Activated CD8-positive, alpha-beta memory T cell treated with anti-CD3 and anti-CD28 coated beads for 4 hours (primary cell): ENCODE measurements at places on chromosomes 1 and 21.

DNA sequence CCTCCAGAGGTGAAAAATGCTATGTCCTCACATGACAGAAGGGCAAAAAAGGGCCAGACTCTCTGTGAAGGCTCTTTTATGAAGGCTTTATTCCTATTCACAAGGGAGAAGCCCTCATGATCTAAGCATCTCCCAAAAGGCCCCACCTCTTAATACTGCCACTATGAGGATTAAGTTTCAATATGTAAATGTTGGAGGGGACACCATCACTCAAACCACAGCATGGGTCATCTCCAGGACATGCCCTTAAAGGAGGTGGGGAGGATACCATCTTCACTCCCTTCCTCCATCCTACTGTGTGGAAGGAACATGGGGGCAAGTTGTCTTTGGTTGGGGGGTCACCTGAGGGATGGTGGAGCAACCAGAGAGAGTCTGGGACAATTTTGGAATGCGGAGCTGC is 170.1 kb downstream of the TRIM33 start:
- no peak for DNase-seq

DNA sequence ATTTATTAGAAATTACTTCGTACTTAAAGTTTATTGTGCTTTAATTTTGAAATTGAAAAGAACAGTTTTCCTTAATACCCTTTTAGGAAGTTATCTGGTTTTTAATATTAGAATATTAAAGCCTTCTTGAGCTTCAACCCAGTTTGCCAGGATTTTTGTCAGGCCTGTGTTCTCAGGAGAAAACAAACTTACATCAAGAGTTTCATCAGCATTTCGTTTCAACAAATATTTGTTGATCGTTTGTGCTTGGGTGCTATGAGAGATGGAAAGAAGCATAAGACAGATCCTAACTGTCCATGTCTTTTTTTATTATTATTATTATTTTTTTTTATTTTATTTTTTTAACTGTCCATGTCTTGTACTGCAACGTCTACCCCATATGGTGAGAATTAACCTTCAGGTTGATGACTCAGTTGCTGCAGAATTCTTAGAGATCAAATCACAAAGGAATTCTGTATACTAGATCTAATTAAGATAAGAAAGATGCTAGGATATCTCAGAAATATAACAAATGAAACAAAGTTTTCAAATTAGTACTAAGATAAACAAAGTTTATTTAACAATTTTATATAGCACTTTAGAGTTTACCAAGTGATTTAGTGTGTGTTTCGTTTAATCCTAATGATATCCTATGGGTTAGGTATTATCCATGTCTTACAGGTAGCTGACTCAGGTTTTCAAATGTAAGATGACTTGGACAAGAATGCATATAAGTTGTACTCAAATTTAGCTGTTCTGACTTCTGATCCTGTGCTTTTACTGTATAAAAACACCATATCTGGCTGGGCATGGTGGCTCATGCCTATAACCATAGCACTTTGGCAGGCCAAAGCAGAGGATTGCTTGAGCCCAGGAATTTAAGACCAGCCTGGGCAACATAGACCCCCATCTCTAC is 14.3 kb downstream of the FBXO28 start:
- DNase-seq: no peak

DNA sequence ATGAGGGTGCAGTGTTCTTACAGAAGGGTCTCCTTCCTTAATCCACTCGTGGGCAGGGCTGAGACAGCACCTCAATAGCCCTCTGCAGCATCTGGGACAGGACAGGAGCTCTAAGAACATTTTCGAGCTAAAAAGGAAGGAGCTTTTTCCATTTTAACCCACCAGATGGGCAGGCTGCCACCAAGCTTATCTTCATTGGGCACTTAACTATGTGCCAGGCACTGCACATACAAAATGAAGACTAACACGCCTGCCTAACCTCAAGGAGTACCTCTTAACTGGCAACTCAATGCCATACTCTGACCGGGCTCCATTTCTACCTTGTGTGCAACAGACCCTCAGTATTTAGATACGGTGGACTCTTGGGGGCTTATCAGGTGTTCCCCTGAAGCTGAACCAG is 48.2 kb downstream of the SSBP3 start:
- no peak for DNase-seq

- DNase-seq: no peak
Measured at GRCh38 chr1:43447891-43448708, 5.6 kb downstream of the HYI start.

GRCh38 chr1:113375878-113376277 is 14.4 kb upstream of the MAGI3 start:
- no peak for DNase-seq

GRCh38 chr1:202671399-202671798 is 38.9 kb downstream of the SYT2 start:
- no peak for DNase-seq

- no peak for DNase-seq
Measured at GRCh38 chr1:91835087-91835521, 50.8 kb downstream of the TGFBR3 start.

DNA sequence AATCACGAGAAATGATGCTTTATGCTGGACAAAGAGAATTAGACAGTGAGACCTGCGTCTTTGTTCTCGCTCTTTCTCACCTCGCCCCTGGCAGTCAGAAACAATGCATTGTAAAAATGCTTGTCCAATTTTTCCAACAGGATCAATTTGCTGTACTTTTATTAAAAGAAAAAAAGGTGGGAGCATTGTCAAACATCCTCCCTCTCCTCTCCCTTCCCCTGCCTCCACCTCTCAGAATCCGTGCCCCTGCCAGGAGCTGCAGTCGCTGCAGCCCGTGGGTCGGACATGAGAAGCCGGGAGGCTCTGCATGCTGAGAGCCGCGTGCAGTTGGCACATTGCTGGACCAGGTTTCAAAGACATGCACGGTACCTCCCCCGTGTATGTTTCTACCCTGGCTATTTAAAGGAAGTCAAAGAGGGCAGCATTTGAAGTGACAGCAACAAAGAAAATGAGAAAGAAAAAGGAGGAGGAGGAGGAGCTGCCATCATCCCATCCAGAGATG is 161.0 kb upstream of the KAZN start:
- DNase-seq: no peak

DNA sequence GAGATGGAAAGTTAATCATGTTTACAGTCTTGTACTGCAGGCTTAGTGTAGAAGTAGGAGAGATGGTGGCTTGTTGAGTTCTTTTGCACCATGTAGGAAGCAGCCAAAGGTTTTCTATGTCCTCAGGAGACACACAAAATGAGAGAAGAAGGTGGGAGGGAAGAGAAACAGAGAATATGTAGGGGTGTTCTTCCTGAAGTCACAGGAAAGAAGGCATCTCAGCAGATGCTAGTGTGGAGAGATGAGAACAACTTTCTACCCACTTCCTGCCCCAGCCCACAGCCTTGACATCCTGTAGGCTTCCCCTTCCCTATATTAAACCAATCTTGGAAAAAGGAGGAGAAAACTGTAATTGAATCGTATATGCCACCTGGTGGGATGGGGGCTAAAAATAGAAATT is 217.0 kb downstream of the S1PR1 start:
- no peak for DNase-seq

DNA sequence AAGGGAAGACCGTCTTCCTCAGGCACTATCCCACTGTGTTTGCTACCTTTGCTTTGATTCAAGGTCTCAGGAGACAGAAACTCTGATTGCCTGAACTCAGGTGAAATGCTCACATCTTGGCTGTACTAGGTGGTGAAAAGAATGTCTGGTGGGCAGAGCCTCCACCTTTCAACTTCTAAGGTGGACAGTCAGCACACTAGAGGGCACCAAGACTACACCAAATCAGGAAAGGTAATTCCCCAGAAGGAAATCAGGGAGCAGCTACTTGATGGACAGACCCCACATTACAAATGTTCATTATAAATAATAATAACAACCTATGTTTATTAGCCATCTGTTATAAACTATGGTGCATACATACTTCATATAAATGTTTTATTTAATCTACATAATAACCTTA is 220.9 kb downstream of the ATG4C start:
- no peak for DNase-seq

DNA sequence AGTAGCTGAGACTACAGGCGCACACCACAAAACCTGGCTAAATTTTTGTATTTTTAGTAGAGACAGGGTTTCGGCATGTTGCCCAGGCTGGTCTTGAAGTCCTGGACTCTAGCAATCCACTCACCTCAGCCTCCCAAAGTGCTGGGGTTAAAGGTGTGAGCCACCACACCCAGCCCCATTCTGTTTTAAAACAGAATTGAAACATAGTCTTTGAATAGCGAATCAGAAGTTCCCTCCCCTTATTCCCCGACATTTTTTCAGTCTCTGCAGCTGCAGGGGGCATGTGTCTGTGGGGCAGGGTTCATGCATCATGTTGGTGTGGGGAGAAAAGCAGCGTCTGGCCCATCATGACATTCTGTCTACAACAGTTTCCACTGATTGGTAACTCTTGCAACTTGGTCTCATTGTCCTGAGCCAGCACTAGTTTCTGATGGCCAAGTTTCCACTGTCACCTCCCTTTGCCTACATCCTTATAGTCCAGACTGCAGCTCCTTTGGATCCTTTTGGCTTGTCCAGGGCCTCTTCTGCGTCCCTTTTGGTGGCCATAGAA is 15.6 kb upstream of the HHAT start:
- DNase-seq: no peak
